ENCODE measurements at places on chromosomes 4 and X. TPM values are rescaled to one million over a fixed set of nuclear protein-coding genes. Genes with fewer than 3 reads are reported as not detected.

ZNF711 gene
- 1.2 TPM for total RNA-seq

DNA sequence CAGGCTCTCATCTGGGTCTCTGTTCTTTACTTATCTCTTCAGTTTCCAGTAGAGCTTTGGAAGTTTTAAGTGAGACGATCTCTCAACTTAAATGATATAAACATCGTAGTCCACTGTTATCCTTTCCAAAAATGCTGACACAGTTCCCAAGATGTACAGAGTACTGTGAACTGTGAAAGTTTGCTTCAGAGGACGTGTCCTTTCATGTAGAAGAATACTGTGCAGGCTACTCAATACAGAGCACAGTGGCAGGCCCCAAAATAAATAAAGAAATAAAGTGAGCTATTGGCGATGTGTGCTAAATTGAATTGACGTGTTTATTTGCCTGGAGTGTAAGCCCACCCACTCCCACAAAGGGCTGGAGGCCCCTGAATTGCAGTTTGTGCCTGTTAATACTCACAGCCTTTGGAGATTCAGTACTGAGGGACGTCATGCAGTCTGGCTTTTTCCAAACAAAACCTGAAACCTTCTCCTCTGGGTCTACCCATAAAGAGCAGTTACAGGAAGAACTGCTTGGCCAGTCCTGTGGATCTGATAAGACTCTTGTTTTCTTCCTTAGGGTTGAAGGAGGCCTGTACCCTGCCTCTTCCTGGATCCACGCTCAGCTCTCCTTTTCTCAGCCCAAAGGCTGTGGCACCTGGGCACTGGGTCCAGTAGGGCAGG lies 66.1 kb downstream of the SOWAHB start:
- no peak for DNase-seq

DNA sequence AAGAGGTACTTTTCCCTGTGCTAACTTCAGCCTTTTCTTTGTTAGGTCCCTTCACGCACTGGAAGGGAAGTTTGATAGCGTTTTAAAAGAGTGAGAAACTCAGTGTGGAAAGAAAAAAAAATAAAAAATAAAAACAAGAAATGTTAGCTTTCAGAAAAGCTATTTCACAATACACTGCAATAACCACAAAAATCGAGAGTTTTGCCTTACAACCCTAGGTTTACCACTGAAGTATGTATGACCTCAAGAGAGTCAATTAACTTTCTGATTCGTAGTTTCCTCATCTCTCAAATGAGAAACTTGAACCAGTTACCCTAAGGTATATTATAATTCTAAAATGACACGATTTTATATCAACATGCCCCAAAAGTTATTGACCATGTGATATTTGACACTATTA lies 93.9 kb upstream of the JADE1 start:
- DNase-seq: no peak

OCIAD2 gene
- total RNA-seq: 14.4 TPM

NXF2 gene
- total RNA-seq: not detected

- DNase-seq: peak; percentile 87
Observed at GRCh38 chrX:68684291-68684918, 36.9 kb downstream of the STARD8 start.

GRCh38 chrX:113919387-113919786 lies 664.5 kb upstream of the HTR2C start:
- DNase-seq: no peak

GRCh38 chr4:1248245-1249147 lies at the start of gene CTBP1:
CTBP1 (minus strand) TSS chr4:1249130; CDS start chr4:1241331, 7,799 bp downstream.
- peak; percentile 83 for DNase-seq

GRCh38 chr4:74738464-74739143 lies 55.7 kb downstream of the BTC start:
- DNase-seq: no peak

- no peak for DNase-seq
Observed at GRCh38 chr4:95610061-95610569, 61.3 kb upstream of the UNC5C start.

SMR3A gene
- not detected for total RNA-seq

GRCh38 chrX:47080915-47081236 lies 2.6 kb downstream of the RGN start:
- no peak for DNase-seq

- DNase-seq: no peak
Observed at GRCh38 chr4:143341186-143341755, 4.6 kb downstream of the GAB1 start.

DNA sequence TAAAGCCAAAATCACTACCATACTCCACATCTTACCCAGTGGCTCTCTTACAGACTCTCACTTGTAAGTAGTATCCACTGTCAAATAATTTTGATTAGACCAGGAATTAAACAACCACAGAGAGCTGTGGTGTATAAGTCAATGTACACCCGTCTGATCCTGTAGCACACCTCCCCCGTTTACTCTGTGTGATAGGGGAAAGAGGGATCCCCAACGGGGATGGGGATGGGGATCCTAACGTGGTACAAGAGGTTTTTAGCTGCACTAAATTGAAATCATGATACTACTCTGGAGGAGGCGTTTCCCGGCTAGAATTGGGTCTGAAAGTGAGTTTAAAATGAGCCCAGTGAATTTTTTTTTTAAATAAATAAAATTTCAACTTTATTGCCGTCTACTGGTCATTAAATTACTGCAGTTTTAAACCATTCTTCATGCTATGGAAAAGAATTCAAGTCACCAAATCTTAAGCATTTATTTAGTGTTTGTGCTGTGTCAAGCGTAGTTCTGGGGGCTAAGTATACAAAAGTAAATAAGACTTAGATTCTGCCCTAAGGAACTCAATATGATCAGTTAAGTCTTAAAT lies 76.6 kb downstream of the INTS12 start:
- DNase-seq: no peak

DNA sequence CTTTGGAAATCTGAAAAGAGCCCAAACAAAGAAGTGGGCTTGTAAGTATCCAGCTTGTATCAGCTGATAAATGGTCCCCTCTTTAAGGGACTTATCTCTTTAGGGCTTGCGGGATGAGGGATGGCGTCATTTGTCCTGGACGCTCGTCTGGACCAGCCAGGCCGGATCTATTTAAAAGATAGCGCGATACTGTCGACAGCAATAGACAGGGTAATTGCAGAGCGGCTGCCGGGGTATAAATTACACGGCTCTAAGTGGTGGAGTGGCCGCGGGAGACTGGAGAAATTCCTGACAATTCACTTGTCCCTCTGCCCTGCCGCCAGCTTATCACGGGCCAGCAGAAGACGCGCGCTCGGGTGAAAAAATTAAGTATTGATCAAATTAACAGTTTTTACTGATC lies 90.7 kb downstream of the FAM53A start:
- DNase-seq: no peak

- DNase-seq: no peak
Observed at GRCh38 chr4:105414316-105414715, 59.5 kb downstream of the PPA2 start.

UNC5C gene
- total RNA-seq: 1.8 TPM

AMER1 gene
- 5.6 TPM for total RNA-seq

DNA sequence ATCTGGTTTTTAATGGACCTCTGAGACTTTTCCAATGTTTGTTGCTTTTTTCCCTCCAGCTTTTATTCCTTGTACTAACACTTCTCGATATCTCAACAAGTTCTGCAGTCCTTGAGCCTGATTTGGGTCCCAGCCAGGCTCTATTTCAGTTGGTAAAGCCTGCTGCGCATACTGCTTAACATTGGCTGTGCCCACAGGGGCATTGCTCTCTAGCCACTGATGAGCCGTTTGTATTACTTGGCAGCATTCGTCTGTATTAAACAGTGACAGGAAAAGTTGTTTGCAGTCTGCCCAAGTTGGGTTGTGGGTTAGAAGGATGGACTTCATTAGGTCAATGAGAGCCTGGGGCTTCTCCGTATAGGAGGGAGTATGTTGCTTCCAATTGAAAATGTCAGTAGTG lies 59.6 kb upstream of the XAGE1B start:
- no peak for DNase-seq

GRCh38 chrX:118355225-118355920 lies 9.5 kb downstream of the WDR44 start:
- no peak for DNase-seq

GUCY1A1 gene
- 52.8 TPM for total RNA-seq

DNA sequence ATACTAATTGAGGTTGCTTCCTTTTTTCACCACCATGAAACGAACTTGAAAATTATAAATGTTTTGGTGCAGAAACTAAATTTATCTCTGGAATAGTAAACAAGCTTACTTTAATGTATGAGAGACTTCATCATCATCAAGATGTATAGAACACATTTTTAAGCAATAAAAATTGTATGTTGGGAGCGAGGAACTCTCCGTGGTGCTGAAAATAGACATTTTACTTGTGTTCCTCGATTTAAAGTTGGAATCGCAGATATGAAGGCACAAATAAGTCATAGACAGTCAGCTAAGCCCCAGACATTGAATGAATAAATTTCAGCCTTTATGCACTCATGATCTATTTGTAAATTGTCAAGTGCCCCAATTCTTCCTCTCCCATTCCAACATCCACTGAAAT lies 310.7 kb downstream of the STK32B start:
- DNase-seq: no peak

DNAAF6 gene
- not detected for total RNA-seq

POU4F2 gene
- not detected for total RNA-seq

DNA sequence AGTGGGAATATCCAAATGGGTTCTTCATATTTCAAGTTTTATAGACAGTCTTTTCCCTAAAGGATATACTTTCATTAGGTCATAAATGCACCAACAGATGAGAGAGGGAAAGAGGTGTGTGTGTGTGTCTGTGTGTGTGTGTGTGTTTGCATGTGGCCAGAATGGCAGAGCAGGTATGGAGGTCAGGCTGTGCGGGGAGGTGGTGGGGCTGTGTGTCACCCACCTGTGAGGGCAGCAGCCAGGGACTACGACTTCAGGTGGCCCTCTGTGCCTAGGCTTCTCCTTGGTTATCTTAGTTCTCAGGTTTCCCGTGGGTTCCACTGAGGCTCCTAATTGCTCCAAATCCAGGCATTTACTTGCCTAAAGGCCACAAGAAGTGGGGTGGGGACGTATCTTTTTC lies 14.6 kb downstream of the HAND2 start:
- no peak for DNase-seq

TEX11 gene
- not detected for total RNA-seq

DNA sequence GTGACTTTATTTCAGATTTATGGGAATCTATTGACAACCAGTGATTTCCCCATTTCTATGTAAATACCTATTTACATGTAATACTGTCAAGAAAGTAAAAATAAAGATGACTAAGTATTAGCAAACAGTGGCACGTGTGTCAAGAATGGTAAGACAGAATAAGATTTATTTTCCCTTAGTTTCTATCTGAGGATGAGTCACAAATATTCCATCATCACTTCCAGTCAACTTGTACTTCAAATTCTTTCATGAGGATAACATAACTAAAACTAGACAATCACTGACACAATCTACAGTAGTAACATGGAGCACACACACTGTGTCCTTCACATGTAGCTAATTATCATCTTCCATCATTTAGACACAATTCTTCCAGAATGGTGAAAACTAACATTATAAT lies 625.3 kb upstream of the PCDH7 start:
- no peak for DNase-seq

DNA sequence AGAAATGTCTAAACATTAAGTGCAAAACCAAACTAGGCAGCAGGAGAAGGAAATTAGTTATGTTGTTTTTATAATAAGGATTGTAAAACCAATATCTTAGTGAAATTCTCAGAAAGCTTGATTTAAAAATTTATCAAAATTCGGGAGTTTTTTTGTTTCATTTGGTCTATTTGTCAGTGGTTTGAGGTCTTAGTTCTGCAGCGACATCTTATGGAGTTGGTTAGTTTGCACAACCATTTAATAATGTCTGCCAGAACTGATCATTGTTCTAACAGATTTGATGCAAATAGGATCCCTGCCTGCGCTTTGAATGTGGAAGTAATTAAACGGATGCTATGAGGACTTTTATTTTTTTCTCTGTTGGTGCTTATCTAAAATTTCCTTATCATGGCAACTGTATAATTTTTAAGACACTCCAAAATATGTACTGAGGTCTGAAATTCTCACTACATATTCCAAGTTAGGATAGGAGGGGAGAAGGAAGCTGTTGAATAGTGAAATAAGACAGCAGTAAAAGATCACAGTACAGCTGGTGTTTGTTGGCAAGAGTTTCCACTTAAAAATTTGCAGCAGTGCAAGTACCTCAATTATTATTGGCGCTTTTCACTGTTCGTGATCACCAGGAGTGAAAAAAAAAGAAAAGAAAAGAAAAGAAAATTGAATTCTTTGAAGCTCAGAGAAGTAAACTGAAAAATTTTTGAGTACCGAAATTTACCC lies 2521.4 kb downstream of the ARAP2 start:
- DNase-seq: no peak

GRCh38 chrX:135275973-135276372 lies 24.1 kb downstream of the ETDA start:
- DNase-seq: no peak

DNA sequence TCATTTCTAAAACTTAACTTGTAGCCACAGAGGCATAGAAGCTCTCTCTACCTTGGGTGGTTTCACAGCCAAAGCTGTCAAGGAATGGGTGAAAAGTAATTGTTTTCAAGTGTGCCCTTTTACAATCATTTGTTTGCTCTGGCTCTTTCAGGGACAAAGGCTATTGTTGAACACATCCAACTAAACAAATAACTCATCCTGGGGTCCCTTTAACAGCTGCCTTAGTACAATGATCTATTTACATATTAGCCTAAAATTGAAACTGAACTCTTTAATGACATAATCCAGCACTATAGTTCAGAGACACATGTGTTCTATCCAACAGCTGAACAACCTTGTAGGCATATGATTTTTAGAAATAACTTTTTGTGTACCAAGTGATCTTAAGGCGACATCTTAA lies 3.7 kb downstream of the HHIP start:
- no peak for DNase-seq

CXCL8 gene
- total RNA-seq: not detected

- DNase-seq: no peak
Observed at GRCh38 chrX:7444967-7445366, 297.0 kb upstream of the PUDP start.

- no peak for DNase-seq
Observed at GRCh38 chr4:3010998-3011397, 47.6 kb downstream of the GRK4 start.

- DNase-seq: no peak
Observed at GRCh38 chr4:130675266-130675665, 1579.3 kb downstream of the C4orf33 start.

- no peak for DNase-seq
Observed at GRCh38 chrX:104335756-104336155, 81.0 kb upstream of the ESX1 start.

AFF2 gene
- total RNA-seq: 0.07 TPM

DNA sequence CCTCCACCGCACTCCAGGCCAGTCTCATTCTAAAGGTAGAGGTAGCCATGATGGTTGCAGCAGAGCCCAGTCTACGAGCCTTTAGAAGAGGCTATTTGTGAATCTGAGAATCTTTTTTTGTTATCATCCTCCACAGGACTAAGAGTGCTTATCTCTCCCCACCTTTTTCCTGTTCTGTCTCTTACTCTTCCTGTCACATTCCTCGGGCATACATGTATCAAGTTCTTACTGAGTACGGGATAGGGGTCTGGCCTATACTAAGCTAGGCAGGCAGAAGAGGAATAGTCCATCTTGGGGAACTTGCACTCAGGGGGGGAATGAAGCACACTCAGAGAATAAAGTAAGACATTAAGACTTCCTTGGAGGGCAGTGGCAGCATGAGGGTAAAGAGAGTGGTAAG lies 25.7 kb downstream of the LAS1L start:
- no peak for DNase-seq

DIAPH2 gene
- 18.2 TPM for total RNA-seq

Measured in heart left ventricle (tissue), 16 donors.